ENCODE measurements at places on chromosomes 12 and 14.

DNA sequence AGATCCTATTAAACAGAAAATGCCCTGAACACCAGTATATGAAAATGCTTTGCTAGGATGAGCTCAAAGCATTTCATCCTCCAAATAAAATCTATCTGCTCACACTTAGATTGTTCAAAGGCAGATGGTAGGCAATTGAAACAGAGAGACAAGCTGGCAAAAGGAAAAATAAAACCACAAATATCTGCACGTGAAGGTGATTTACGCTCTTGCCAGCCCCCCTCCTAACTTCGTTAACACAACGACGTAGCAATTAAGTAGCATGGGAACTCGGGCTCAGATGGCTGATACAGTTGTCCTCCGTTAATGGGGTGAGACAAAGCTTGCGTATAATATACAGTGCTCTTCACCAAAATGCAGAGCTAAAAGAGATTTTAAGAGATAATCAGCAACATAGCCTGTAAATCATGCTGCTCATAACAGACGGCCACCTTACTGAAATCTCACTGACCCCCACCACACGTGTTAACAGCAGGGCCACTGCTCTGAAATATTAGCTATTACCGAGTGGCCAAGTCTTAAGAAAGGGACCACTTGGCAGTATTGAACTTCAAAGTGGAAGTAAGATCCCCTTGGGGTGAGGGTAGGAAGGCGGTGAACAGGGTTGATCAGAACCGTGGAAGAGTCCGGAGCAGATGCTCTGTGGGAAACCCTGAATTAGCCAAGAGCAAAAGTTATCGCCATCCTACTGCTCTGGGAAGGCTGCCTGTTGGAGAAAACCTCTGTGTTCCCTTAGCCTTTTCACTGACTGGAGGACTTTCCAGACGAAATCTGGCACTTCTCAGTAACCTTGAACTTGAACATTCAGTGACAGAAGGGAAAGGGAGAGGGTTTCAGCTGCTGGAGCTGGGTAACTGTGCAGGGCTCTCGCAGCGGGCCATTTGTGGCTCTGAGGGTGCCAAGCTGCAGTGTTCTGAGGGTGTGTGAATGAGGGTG is 23.1 kb downstream of the ETV6 start:
- DNase-seq: no peak

DNA sequence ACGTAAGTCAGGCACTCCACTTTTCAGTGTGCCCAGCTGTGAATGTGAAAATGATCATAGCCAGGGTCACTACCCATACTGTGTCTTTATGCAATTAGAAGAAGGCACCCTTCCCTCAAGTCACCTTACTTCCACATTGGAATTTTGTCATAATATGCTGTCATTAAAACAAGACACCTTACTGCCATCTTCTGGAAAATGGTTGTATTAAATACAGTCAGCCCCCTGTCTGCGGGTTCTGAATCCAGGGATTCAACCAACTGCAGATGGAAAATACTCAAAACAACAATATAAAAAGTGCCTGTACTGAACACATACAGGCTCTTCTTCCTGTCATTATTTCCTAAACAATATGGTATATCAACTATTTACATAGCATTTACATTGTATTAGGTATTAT is 70.2 kb upstream of the TBX5 start:
- DNase-seq: no peak

DNA sequence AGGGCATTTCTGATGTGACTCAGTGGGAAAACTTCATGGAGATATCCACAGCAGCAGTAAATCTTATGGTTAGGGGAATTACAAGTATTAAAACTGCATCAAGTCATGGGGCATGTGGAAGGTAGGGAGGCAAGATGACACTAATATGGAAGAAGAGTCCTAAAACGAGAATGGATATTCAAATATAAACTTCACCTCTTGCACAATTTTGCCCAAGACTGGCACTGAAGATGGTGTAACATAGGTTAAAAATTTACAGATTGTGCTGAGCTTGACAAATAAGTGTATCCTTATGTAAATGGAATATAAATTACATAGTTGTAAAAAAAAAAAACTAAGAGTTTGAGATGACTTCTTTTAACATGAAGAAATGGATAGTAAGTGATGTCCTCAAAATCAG is 12.8 kb downstream of the ETFRF1 start:
- no peak for DNase-seq

GRCh38 chr12:53496752-53497032 is 2.6 kb downstream of the MAP3K12 start:
- no peak for DNase-seq

DNA sequence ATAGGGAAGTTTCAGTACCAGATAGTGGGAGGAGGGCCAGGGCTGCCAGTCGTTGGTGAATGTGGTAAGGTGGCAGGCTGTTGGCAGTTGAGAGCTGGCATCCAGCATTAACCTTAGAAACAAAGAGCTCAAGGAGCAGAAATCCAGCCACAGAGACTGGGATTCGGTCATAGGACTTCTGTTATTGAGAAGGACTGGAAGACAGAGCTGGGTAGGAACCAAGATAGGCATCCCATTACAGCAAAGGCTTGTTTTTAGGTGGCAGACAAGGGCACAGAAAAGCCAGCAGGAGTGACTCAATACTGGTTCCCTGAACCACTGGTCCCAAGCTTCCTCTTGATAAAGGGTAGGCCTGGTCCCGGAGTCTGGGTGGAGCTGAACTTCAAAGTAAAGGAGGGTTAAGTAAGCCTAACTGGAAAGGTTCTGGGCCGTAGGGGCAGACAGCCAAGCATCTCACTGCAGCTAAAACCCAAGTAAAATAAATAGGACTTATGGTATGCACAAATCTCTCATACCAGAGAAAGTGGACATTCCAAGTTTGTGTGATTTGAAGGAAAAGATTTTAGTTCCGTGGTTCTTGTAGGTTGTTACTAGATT is 147.9 kb downstream of the ETV6 start:
- DNase-seq: no peak

- DNase-seq: no peak
These were observed 250.8 kb upstream of the LRFN5 start for GRCh38 chr14:41355866-41356265.

- DNase-seq: no peak
These were observed 1.7 kb downstream of the BTBD7 start for GRCh38 chr14:93331002-93331727.

All from stimulated activated CD8-positive, alpha-beta memory T cell treated with anti-CD3 and anti-CD28 coated beads, Interleukin-4, amount 100 ng/mL, for 24 hours (primary cell).